Activated CD8-positive, alpha-beta T cell treated with anti-CD3 and anti-CD28 coated beads for 36 hours (primary cell): ENCODE measurements at places on chromosomes 3 and 15.

GRCh38 chr3:117035745-117036144 lies 326.2 kb downstream of the TUSC7 start:
- no peak for DNase-seq

- no peak for DNase-seq
These were observed 26.6 kb downstream of the RFT1 start for GRCh38 chr3:53103397-53104296.

GRCh38 chr3:1775321-1775720 lies 323.3 kb upstream of the CNTN4 start:
- DNase-seq, result no peak

- no peak for DNase-seq
These were observed 32.9 kb downstream of the GPR176 start for GRCh38 chr15:39887211-39887610.

DNA sequence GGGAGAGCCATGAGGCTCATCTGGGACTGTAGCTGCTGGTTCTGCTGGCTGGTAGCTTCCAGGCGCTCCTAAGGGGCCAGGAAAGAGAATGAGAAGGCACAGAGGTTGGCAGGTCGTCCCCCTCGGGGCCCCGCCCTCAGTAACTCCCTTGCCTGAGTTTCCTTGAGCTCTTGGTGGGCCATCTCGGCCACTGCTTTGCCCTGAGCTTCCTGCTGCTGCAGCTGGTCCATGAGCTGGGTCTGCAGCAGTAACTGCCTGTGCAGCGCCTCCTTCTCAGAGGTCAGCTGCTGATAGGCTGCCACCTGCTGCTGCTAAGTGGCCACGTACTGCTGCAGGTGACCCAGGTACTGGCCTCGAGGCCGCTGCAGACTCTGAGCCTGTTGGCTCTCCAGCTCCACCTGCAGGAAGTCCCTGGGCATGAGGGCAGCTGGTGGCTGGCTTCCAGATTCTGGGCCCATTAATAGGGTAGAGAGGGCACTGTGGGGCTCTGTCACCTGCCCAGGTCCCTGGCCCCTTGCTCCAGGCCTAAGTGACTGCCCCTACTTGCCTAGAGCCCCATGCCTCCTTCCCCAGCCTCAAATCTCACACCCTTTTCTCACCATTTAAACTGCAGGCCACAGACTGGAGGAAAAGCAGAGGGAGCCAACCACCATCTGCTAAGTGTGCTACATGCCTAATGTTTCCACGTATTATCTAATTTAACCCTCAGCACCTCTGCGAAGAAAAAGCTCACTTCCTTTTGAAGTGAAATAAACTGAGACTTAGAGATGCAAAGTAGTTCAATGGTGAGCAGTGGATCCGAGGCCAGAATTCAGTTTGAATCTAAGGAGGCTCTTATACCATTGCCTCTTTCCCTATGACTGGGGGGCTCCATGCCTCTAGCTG lies 10.8 kb upstream of the VPS33B start:
- peak; percentile 76 for DNase-seq

GRCh38 chr3:31166249-31166885 lies 271.9 kb upstream of the GADL1 start:
- no peak for DNase-seq

DNA sequence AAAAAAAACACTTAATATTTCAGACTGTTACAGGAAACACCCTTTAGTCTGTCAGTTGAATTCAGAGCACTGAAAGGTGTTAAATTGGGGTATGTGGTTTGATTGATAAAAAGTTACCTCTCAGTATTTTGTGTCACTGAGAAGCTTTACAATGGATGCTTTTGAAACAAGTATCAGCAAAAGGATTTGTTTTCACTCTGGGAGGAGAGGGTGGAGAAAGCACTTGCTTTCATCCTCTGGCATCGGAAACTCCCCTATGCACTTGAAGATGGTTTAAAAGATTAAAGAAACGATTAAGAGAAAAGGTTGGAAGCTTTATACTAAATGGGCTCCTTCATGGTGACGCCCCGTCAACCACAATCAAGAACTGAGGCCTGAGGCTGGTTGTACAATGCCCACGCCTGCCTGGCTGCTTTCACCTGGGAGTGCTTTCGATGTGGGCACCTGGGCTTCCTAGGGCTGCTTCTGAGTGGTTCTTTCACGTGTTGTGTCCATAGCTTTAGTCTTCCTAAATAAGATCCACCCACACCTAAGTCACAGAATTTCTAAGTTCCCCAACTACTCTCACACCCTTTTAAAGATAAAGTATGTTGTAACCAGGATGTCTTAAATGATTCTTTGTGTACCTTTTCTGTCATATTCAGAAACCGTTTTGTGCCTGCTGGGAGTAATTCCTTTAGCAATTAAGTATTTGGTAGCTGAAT lies 17.9 kb downstream of the TMEM43 start:
- DNase-seq, result peak; percentile 52

- no peak for DNase-seq
These were observed 85.3 kb downstream of the SEMA5B start for GRCh38 chr3:122942239-122942638.

- DNase-seq, result no peak
These were observed 4.8 kb upstream of the CCDC174 start for GRCh38 chr3:14646589-14647413.
